ENCODE measurements at places on chromosomes 5 and 9. TPM values are rescaled to one million over a fixed set of nuclear protein-coding genes. Genes with fewer than 3 reads are reported as not detected.

Gene GRM6
- not detected for total RNA-seq

Gene RETREG1
- total RNA-seq: 0.16 TPM

Gene FAM221B
- not detected for total RNA-seq

GRCh38 chr9:89647366-89648128, 42.7 kb downstream of the GADD45G start:
- H3K27me3 ChIP-seq: peaks cover 3% of the 10 kb centered on the region
- no peak for DNase-seq
- no peaks in the 10 kb centered on the region for H3K4me1 ChIP-seq
- H3K27ac ChIP-seq: no peak overlapping the region
- no peaks in the 10 kb centered on the region for H3K36me3 ChIP-seq

GRCh38 chr5:95770830-95771708, 39.9 kb downstream of the RHOBTB3 start:
- H3K36me3 ChIP-seq: peaks cover 60% of the 10 kb centered on the region
- H3K4me3 ChIP-seq: no peak overlapping the region
- H3K27ac ChIP-seq: no peak overlapping the region
- DNase-seq: no peak
- H3K27me3 ChIP-seq: no peaks in the 10 kb centered on the region
